ENCODE measurements at places on chromosomes 13 and 19. TPM values are rescaled to one million over a fixed set of nuclear protein-coding genes. Genes with fewer than 3 reads are reported as not detected.

The DDX39A gene
- 43.8 TPM for total RNA-seq

The GNG7 gene
- 2.6 TPM for total RNA-seq

The KLF1 gene
- total RNA-seq, result not detected

The MLLT1 gene
- 20.8 TPM for total RNA-seq

The CGB1 gene
- total RNA-seq, result not detected

The PALM gene
- 91.4 TPM for total RNA-seq

The FFAR2 gene
- not detected for total RNA-seq

The FZR1 gene
- total RNA-seq, result 18.1 TPM

The ZNF296 gene
- total RNA-seq, result not detected

GRCh38 chr13:96728463-96728862 lies 265.8 kb downstream of the OXGR1 start:
- DNase-seq, result no peak

DNA sequence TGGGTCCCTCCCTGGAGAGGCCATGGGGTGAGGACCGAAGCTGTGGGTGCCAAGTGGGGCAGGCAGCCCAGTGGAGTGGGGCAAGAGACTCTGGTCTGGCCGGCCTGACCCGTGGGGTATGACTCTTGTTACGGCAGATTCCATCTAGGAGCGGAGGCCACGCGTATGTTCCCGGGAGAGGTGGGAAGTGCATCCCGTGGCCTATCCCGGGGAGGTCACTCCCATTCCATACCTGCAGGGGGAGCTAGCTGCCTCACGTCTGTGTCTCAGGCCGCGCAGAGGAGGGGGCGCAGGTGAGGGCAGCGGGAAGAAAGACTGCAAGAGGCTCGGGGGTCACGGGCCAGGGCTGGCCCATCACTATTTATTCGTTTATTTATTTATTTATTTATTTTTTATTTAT lies 4.9 kb downstream of the CSNK1G2 start:
- peak; percentile 80 for DNase-seq

DNA sequence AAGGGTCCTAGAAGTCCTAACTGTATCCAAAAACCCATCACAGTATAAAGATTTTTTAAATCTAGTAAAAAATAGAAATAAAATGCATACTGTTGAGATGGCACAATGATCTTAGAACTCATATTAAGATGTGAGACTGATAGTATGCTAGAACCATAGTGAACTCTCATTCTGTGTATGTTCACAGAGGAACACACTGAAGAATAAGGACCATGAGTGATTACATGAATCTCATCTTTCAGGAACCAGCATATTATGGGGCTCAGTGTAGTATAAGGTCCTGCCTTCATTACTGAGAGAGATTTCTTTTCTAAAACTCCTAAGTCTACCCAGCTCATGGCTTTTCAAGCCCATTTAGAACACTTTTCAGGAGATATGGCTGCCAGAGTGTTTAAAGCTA lies 59.8 kb upstream of the RFC3 start:
- no peak for DNase-seq

GRCh38 chr13:113400621-113401451 lies 36.9 kb upstream of the GRTP1 start:
- peak; percentile 20 for DNase-seq

DNA sequence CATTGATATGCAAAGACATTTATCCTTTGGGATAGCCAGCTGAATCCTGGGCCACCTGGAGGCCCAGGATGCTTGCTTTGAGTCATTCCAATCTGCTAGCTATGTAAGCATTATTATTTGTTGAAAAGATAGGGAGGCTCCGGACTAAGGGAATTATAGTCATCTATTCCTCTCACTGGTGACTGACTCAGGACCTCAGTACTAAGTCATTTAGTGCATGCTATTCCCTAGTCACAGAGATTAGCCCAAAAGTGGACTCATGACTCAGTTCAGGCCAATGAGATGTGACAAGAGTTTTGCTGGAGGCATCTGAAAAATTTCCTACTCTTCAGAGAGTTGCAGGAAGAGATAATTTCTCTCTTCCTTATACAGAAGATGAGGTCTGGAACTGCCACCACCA lies 67.9 kb upstream of the ITM2B start:
- DNase-seq, result no peak

DNA sequence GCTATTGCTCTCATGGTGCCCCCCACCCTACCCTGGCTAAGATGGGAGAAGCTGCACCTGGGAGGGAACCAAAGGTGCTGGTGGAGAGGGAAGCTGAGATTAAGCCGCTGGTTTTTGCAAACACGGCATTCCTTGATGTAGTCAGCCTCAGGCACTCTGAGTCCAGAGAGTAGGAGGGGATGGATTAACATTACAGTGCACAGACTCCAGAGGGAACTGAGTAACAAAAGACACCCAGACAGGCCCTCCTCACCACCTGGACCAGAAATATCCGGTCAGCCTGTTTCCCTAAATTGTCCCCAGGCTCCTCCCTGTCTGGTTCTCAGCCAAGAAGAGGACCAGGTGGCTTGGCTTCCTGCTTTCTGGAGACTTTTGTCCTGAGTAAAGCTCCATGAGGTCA lies 28.9 kb upstream of the PABPC3 start:
- DNase-seq, result no peak

- no peak for DNase-seq
Measured at GRCh38 chr13:94602467-94602866, 810 bp downstream of the GPR180 start.

- DNase-seq, result peak; percentile 79
Measured at GRCh38 chr19:4360641-4361151, 17.3 kb downstream of the MPND start.

DNA sequence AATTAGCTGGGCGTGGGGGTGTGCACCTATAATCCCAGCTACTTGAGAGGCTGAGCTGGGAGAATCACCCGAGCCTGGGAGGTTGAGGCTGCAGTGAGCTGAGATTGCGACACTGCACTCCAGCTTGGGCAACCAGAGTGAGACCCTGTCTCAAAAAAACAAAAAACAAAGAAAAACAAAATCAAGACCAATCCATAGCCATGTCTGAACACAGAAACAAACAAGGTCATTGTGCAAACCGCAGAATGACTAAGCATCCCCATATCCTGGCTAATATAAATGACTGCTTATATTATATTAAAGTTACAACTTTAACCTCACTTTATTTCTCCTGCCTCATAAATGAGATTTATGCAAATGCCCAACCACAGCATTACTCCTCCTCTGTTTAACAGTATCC lies 2.3 kb upstream of the LYPD3 start:
- DNase-seq, result no peak

GRCh38 chr19:32223595-32224370 lies 121.6 kb upstream of the ZNF507 start:
- no peak for DNase-seq

- no peak for DNase-seq
Measured at GRCh38 chr13:40164133-40164532, 502.3 kb downstream of the FOXO1 start.

- no peak for DNase-seq
Measured at GRCh38 chr13:46119883-46120614, 15.2 kb upstream of the CPB2 start.

GRCh38 chr13:97119943-97120342 lies 102.2 kb upstream of the MBNL2 start:
- no peak for DNase-seq

DNA sequence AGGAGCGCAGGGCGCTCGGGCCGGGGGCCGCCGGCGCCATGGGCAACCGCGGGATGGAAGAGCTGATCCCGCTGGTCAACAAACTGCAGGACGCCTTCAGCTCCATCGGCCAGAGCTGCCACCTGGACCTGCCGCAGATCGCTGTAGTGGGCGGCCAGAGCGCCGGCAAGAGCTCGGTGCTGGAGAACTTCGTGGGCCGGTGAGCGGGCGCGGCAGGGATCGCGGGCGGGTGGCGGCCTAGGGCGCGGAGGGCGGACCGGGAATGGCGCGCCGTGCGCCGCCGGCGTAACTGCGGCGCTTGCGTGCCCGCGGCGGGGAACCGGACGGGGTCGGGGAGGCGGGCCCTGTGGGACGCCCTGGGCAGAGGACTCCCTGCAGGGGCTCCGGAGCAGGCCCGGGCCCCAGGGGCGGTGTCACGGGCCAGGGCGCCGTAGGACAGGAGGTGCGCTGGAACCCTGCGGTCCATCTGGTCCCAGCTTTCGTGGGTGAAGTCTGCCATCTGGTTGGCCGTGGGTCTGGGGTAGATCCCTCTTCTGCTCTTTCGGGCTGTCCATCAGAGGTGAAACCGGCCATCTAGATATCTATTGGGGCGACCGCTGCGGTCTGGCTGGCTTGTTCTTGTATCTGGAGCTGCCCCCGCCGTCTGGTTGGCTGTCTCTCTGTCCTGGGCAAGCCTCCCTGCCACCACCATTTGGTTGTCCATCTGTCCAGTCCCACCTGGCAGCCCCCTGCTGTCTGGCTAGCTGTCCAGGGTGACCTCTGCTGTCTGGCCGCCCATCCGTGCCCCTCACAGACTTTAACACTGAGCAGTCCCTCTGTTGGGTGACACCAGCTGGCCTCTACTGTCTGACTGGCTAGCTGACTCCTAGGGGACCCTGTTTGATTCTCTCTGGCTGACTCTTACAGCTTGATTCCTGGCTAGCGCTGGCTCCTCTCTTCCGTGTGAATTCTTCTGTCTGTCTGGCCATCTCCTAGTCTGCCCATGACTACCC lies 622 bp downstream of the DNM2 start:
- no peak for DNase-seq

GRCh38 chr13:98144027-98144741 lies 1.3 kb downstream of the FARP1 start:
- peak; percentile 64 for DNase-seq

- no peak for DNase-seq
Measured at GRCh38 chr13:42477596-42478190, 96.3 kb upstream of the TNFSF11 start.

DNA sequence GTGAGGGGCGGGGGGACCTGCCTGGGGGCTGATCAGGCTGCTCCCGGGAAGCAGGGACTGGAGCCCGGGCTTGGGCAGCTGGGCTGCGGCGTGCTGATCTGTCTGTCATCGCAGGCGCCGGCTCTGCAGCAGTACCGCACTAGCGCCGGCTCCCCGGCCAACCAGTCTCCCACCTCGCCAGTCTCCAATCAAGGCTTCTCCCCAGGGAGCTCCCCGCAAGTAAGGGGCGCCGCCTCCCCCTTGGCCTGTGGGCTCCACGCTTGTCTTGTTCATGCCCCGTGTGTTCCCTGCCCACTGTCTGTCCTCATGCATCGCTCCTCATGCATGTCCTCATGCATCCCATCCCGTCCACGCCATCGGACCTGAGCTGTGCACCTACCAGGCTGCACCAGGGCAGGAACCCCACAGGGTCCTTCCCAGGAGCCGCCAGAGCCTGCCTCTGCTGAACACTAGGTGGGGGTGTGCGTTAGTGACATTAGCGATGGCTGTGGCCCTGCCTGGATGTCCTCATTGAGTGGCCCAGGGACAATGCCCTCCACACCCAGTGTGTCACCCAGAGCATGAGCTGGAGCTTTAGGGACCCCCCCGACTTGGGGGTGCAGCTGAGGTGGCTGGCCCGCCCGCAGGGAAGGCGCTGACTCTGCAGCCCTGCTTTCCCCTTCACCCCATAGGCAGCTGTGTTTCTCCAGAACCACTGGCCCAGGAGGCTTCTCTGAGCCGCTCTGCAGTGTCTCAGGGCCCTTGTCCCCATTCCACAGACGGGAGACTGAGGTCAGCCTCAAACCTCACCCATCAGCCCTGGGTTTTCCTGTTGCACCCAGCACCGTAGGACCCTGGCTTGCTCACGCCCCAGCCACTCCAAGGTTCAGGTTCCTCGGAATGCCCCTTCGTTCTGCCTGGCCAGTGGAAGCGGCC lies 19.5 kb downstream of the COMP start:
- DNase-seq, result no peak

DNA sequence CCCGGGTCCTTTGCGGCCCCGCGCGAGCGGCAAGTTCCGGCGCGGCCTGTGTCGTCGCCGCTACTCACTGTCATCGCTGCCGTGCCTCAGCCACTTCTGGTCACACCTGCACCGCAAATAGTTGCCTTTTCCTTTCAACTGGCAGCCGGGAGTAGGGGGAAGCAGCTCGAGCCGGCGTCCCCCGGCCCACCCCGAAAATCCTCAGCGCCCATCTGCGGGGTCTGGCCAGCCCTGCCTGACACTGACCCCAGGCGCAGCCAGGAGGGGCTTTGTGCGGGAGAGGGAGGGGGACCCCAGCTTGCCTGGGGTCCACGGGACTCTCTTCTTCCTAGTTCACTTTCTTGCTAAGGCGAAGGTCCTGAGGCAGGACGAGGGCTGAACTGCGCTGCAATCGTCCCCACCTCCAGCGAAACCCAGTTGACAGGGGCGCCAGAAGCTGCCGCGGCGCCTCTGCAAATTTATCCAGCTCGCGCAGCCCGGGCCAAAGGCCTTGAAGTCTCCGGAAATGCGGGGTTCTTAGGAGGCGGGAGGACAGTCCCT lies 1.7 kb downstream of the PDX1 start:
- DNase-seq, result no peak

DNA sequence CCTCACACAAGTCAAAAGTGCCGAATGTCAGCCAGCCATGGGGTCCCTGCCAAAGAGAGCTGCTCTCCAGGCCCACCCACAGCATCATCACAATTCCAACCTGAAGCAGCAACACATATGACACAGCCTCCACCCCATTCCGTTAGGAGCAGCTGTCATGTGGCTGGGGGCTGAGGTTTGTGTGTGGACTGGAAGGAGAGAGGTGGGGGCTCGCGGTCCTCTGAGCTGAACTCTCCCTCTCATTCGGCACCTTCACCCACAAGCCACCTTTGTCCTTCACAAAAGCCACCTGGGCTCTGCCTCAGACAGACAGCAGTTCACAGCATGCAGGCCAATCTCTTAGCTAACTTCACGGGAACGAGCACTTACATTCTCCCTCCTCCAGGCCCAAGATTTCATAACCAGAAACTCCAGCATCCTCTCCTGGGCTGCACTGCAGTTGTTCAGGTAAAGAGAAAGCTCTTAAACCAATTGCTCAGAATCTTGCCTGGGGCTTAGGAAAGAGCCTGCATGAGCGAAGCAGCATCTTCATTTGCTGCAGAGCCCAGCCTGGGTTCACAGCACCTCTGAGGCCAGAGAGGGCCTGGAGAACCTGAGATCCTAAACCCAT lies 7.2 kb downstream of the RAB20 start:
- no peak for DNase-seq

DNA sequence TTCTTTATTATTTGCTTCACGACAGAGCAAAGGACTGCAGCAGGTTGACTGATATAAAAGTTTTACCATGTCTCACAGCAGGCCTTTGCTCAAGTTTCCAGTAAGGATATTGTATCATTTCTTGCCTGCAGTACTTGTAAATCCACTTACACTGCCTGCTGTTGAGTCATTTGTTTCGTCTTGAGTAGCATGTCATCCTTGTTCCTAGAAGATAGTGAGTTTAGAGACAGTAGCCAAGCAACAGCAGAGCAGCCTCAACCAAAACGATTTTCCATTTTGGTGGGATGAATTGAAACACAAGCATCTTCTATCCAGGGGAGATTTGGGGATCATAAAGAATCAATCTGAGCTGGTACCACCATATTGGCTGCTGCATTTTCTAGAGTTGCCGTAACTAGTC lies 24.0 kb upstream of the ALOX5AP start:
- no peak for DNase-seq

- DNase-seq, result no peak
Measured at GRCh38 chr13:106440866-106441265, 94.6 kb downstream of the EFNB2 start.
